ENCODE measurements at places on chromosomes 13 and 19.

GRCh38 chr19:51159656-51160055 is 17.6 kb downstream of the SIGLEC7 start:
- DNase-seq = no peak

GRCh38 chr19:17757125-17757524 is 5.8 kb downstream of the FCHO1 start:
- DNase-seq = no peak

DNA sequence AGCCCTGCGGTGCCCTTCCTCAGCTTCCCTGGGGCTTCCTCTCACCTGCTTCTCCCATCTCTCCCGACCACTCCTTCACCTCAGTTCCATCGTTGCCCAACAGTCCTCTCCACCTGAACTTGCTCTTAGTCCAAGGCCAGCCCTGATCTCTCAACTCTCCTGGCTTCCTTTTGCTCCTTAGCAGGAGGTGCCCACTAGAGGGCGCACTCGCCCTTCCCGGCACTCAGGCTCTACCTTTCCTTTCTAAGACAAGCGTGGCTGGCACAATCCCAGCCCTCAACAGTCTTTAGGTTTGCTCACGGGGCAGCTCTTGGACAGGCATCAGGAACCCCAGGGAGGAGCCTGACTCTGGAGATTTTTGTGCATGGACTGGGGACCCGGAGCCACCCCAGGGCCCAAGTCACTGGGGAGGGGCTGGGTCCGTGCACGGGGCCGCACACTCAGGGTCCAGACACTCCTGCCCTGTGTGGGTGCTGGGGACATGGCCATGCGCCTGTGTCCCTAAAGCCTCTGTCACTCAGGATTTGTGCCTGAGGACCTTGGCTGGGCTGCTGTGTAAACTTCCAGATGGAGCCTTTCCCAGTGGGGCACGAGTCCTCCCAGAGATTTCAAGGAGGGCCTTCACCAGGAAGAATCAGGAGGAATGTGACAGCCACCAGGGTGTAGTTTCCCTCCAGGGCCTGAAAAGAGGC is 12.1 kb upstream of the CEACAM8 start:
- peak; percentile 35 for DNase-seq

DNA sequence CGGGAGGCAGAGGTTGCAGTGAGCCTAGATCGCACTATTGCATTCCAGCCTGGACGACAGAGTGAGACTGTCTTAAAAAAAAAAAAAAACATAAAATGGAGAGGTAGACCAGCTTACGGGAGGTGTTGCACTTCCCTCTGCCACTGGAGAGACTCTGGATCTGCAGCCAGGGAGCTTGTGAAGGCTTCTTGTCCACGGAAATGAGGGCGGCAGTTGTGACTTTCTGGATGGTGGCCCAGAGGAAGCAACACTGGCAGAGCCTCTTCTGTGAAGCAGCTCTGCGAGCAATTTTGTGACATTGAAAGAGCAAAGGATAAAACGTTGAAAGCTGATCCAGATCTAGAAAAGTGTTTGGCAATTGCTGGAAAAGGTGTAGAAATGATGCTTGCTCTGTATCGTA is 10.4 kb downstream of the SPINT2 start:
- no peak for DNase-seq

- DNase-seq = no peak
Measured at GRCh38 chr13:75760131-75761021, 124.2 kb downstream of the LMO7 start.

- DNase-seq = no peak
Measured at GRCh38 chr13:21229241-21230024, 53.0 kb downstream of the MRPL57 start.

DNA sequence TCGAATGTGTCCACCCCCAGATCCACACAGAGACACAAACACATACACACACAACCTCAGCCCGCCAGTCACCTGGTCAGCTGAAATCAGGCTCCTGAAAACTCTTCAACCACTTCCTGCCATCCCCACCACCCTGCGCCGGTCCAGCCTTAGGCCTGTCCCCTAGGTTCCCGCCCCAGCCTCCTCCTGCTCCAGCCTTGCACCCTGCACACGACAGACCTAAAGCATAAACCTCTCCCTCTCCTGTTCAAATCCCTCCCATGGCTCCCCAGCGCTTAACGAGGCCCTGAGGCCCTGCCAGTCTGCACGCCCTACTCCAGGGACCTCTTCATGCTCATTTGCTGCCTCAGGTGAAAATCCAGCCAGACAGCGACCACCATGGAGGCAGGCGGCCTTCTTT is 7.1 kb downstream of the PNMA8B start:
- no peak for DNase-seq

GRCh38 chr13:27170516-27171243 is 931 bp downstream of the USP12 start:
- peak; percentile 43 for DNase-seq

DNA sequence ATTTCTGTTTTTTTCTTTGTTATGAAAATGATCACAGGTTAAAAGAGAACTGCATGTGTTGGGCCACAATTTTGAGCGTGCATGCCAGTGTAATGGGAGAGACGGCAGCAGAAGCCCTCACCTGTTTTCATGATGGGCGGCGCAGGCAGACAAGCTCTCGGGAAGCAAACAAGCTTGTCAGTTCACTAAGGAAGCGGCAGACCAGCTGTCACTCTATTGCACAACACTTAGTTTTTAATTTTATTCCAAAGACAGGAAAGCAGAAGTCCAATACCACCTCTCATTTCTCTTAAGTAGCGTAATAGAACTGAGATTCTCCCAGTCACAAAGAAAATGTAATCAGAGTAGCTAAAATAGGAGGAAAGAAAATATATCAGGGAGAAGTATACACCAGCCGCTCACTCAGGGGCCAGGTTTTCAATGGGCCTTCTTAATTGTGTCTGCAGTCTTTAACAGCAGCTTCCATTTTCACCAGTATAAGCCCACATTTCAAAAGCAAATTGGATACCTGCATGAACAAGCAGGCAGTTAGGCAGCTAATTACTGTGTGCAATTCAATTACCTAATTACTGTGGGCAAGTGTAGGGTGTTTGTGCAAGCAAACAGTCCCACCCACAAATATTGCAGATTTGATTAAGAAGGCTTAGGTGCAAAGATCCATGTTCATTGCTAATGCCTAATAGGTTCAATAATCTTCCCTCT is 711.4 kb downstream of the DIAPH3 start:
- no peak for DNase-seq

- no peak for DNase-seq
Measured at GRCh38 chr19:21569494-21569865, 64.1 kb downstream of the ZNF429 start.

DNA sequence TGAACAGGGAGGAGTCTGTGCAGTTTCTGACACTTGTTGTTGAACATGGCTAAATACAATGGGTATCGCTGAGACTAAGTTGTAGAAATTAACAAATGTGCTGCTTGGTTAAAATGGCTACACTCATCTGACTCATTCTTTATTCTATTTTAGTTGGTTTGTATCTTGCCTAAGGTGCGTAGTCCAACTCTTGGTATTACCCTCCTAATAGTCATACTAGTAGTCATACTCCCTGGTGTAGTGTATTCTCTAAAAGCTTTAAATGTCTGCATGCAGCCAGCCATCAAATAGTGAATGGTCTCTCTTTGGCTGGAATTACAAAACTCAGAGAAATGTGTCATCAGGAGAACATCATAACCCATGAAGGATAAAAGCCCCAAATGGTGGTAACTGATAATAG is 16.1 kb downstream of the CEACAM6 start:
- no peak for DNase-seq

DNA sequence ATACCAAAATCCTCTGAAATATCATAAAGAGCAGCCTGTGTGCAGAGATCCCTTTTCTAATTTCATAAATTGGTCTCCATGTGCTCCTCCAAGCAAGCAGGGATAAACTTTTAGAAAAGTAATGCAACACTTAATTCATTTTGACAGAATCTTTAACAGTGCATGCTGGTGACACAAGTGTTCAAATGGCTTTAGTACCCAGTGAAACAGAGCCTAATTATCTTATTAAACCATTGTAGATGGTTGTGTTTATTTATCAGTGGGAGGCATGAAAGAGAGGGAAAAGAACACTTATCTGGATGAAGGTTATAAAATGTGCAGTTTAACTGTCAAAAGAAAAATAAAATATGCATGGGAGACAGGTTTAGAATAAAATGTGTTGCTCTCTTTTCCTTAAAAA is 945.0 kb upstream of the PCDH20 start:
- DNase-seq = no peak

GRCh38 chr19:51687791-51688670 is 5.1 kb upstream of the SPACA6 start:
- DNase-seq = peak; percentile 47

DNA sequence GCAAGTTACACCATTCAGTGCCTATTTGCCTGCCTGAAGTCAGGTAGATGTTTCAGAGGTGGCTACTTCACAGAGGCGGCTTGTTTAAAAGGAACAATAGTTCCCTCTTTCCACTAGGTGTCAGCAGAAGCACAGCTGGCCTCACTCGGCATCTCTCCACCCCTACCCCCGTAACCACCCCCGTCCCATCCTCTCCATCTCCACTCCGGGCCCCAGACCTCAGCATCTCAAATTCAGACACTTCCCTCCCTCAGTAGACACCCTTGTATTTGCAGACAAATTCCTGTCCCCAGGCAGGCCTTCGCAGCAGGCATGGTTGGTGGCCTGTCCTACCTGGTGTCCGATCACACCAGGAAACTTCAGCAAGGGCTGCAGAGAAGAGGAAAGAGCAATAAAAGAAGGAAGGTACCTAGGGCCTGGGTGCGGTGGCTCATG is 9.1 kb upstream of the DPP9 start:
- DNase-seq = peak; percentile 53

GRCh38 chr13:73731564-73731963 is 402.6 kb downstream of the KLF12 start:
- DNase-seq = no peak

GRCh38 chr13:94154367-94154766 is 325.1 kb downstream of the DCT start:
- no peak for DNase-seq

GRCh38 chr13:107649079-107649478 is 566.3 kb downstream of the LIG4 start:
- no peak for DNase-seq

DNA sequence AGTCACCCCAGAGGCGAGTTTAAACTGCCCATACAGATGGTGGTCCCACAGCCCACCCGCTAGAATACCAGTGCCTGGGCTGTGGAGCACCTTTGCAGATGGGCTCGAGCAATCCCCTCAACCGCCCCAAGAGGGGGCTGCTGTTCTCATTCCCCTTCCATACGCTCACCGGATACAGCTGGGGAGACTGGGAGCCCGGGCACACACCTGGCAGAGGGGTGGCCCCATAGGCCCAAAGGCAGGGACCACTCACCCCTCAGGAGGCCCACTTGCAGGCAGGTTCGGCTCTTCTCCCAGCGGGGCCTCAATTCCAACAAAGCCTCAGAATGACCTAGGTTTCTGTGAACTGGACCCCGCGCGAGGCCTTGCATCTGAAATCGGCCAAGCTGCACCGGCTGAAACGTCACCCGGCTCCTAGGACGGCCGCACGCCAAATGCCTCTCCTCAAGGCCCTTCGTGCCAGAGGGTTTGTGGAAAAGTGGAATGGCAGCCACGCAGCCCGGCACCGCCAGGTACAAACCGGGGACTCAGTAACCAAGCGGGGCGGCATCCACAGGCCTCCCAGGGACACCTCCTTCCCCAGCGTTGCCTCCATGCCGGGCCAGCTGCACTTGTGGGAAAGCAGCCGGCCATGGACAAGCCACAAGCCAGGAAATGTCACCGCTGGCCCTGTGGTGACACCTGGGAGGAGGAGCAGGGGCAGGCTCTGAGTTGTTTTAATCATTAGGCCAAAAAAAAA is 18.7 kb downstream of the MLLT1 start:
- no peak for DNase-seq

GRCh38 chr13:52782471-52783448 is 43.1 kb upstream of the CNMD start:
- peak; percentile 29 for DNase-seq

GRCh38 chr19:16442386-16443276 is 29.1 kb downstream of the EPS15L1 start:
- no peak for DNase-seq

GRCh38 chr13:60562096-60562780 is 165.2 kb downstream of the TDRD3 start:
- no peak for DNase-seq

DNA sequence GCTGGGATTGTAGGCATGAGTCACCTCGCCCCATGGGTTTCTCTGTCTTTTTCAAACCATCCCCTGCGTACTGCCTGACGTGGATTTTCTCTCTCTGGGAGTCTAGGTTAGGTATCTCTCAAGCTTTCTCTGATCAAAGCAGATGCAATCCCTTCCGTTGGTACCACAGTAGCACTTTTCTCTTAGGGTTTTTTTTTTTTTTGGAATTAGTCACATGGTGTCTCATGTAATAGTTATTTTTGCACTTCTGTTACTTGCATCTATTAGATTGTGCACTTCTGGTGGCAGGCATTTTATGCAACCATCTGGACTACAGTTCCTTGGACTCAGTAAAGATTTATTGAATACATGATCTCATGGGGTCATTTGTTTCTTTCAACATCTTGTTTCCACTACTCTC is 72.1 kb downstream of the GPC6 start:
- DNase-seq = no peak

DNA sequence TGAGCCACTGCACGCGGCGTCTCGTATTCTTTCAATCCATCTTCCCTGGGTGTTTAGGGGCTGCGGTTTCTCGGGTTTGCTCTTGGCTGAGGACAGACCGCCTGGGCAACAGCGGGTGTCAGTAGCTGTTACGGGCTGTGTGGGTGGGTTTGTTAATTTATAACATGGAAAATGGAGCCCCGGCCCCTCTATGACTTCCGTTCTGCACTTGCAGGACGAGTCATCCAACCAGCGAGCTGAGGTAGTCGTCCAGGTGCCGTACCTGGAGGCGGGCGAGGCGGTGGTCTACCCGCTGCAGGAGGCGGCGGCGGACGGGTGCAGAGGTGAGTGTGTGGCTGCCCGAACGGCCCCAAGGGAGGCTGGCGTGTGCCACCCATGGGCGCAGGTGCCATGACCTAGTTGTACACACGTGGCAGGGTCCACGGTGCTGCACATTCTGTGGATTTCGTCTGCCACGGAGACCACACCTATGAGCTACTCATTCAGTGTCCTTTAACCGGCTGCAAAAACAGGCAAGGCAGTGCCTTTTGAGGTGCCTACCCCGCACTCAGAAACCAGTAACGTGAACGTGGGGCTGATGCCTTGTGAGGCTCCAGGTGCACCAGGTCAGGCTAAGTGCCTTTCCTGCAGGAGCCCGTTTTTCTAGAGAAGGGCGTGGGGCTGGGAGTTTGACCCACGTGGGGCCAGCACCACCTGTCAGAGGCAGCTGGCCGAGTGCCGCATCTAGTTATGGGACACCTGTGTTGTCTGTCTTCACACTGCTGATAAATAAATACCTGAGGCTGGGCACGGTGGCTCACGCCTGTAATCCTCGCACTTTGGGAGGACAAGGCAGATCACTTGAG is 10.9 kb downstream of the POLR2E start:
- DNase-seq = no peak

DNA sequence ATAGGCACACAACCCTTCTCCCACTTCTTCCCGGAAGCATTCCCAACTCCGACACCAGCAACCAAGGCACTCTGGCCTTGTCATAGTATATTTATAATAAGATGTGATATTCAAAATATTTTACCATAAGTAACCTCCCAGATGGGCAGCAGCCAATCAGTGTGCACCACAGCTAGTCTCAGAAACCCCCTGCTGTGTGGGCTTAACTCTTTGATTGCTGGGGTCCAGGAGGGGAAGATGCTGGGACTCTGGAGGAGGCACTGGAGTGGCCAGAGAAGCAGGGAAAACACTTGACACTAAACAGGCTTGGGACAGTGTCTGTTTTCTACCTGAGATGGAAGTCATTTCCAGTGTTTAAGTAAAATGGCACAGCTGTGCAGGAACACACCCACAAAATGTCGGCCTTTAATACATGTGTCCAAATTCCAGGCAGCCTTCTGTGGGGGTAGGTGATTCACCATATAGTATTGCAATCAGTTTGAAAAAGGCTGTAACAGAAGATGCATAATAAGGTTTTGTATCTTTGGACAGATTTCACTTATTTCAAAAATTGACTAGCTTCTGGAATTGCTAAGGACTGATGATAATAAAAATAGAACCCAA is 100.7 kb downstream of the MBNL2 start:
- DNase-seq = no peak
